ENCODE measurements at places on chromosomes 7 and 10.

GRCh38 chr10:132243626-132244025, 56.9 kb downstream of the DPYSL4 start:
- no peak for DNase-seq

- no peak for DNase-seq
These were observed 39.8 kb downstream of the CELF2 start for GRCh38 chr10:11057448-11057847.

- DNase-seq, result no peak
These were observed 51.2 kb upstream of the LAMB4 start for GRCh38 chr7:108181073-108181985.

DNA sequence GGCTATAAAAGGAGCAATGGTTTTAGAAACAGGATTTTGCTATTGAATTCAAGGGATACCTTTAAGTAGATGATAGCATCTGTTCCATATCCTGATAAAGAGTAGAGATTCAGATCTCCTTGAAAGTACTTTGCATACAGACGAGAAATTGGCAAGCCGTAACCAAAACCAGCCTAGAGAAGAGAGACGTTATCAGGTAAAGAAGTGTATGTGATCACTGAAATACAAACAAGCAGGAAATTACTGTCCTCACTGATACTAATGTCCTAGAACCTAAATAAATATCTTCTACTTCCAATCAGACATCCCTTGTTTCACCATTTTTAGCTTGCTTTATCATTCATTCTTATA, 9.4 kb downstream of the PDK4 start:
- DNase-seq, result no peak

DNA sequence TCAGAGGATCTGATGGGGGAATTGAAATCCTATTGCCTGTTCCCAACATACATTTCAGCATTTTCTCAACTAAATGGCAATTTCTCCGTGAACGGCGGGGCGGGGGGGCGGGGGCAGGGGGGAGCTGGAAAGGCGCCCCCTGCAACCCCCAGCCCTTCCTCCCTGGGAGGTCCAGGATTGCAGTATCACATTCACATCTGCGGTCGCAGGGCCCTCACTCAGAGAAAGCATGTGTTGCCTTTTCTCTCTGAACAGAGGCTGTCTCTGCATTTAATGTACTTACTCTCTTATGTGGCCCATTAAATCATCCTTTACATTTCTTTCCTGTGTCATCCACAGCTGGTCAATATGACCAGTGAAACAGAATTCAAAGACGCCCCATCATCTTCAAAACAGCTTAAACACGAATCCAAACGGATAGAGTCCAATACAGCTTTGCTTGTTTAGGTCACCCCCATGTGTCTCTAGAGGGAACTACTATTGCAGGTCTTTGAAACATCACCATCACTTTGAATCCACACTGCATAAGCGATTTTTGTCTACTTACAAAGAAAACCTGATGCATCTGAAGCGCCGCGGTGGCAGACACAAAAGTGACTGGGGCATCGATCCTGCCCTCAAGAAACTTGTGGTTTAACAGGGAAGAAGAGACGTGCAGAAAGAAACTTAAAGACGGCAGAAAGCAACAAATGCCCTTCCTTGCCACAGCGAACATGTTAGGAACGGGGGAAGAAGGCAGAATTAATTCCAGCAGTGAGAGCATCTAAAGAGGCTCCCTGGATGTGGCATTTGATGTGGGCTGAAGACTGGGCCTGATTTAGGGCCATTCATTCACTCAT, 17.0 kb upstream of the ECHDC3 start:
- DNase-seq, result no peak

GRCh38 chr10:58956926-58957325, 219.5 kb upstream of the PHYHIPL start:
- DNase-seq, result no peak
